ENCODE measurements at places on chromosomes 6 and 20.

DNA sequence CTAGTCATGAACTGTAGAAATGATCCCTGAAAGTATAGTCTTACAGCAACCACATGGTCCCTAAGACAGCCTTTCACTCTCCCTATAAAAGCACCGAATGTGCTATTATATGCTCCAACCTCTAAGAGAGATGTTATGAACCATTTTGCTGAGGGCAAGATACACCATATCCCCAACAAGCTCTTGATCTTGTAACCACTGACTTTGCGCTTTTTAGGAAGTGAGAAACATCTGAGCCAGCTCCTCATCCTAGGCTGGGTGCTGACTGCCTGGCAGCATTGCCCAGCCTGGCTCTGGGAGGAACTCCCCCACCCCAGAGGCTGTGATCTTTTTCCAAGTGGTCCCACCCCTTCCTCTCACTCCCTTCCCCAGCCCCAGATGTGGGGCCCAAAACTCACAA, 3.1 kb upstream of the EMILIN3 start:
- DNase-seq = no peak

- DNase-seq = no peak
Observed at GRCh38 chr20:34931771-34932170, 23.8 kb downstream of the GSS start.

DNA sequence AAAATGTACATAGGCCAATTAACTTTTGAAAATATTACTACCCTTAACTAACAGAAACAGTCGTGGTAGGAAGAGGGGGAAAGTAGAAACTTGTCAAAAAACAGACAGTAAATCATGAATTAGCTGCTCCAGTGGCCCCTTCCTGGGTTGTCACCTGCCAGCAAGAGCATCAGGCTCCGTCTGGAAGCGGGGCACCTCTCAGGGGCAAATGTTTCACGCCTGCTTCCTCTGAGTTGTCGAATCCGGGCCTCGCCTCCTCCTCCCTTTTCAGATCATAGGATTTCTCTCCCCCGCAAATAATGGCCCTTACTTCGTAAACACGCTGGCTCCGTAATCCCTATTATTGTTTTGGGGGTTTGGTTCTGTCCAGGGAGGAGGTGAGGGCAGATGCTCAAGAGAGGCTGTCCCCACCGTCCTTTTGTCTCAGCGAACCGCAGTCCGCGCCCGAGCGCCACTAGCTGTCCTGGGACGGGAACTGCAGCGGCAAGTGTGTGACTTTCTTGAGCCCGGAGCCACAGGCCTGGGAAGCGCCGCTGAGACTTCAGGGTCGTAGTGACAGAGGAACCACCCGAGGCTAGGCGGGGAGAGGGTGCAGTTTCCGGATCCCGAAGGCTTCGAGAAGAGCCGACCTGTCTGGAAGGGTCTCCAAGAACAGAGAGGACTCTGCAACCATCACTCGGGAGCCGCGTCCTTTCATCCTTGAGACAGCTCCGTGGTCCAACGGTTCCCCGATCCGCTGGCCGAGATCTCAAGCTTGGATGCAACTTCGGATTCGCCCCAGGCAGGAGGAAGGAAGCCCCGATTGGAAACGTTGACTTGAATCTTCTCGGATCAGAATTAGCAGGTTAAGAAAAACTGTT, 214.5 kb upstream of the ZNF184 start:
- peak; percentile 62 for DNase-seq

- DNase-seq = no peak
Observed at GRCh38 chr6:119858901-119859300, 509.3 kb upstream of the MAN1A1 start.

GRCh38 chr6:36827261-36828079, 11.8 kb downstream of the CPNE5 start:
- DNase-seq = no peak

DNA sequence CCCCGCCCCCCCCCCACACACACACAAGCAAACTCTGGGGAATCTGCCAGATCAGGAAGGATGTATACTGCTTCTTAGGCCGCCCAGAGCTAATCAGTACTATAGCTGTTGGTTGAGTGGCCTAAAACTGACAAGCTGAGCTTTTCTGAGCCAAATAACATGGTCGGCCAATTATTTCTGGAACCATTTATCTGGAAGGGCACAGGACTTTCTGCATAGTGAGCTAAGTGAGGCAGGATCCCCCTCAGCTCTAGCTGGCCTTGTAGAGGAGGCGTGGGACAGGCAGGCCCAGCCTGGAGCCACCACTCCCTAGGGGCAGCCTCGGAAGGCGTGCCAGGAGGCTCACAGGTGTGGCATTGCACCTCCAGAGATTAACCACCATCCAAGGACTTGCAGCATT, 200.1 kb downstream of the TMEM242 start:
- no peak for DNase-seq

DNA sequence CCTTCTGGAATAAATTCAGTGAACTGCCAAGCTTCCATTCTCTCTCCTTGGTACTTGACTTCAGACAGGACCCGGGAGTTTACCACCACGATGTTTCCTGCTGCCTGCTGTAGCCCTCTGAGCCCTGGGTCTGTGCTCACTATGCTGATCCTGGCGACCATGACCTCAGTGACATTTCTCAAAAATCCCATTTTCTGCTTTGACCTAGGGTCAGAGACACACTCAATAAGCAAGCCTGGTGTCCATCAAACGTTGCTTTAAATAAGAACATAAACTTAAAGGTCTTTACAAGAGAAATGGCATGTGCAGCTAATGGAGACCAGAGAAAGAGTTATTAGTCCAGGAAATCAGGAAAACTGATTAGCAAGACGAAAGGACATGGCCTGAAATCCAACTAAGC, 509.7 kb upstream of the SULF2 start:
- DNase-seq = no peak

DNA sequence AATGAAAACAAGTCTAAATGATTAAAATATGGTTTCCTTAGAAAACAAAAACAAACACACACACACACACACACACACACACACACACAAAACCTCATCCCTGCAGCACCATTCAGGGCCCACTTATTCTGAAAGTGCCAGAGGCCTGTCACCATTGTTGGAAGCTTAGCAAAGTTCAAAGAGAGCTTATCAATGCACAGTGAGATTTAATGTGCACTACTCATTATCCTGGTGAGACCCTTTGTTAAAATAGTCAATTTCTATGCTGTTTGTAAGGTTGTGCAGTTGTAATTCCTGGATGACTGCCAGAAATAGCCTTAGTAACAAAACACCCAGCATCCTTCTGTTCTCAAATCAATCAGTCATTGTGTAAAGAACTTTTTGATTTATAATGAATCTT, 482.9 kb downstream of the GRIK2 start:
- DNase-seq = no peak

DNA sequence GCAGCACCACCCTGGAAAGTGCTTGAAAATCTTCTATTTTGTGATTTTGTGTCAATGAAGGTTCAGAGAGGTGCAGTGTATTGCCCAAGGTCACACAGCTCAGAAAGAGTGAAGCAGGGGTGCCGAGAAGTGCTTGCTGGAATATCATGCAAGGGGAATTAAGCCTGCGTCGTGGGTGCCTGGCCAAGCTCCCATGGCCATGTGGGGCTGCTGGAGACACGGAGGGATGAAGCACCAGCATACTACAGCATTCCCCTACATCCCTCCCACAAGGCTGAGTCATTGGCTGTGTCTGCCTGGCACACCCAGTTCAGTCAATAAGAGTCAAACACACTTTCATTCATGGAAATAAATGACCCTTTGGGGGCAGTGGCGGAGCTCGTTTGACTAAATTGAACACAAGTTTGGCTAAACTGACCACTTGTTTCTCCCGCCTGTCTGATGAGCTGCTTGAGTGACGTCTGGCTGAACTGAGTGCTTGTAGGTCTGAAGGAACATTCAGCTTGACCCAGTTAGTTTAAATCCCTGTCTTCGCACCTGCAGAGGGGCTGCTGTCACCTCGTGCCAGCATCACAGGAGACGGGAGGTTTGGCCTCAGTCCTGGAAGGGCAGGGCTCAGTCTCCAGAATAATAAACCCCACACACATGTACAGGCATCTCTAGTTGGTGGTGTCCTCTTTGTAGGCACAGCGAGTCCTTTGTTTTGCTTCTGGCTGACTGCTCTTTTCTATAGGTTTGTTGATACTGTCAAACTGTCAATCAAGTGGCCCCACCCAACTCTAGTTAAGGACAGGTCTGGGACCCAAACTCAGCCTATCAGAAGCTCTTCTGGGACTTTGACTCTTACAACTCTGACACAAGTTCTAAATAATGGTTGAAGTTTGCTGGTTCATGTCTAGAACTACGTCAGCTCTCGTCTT, 8.4 kb upstream of the TGM2 start:
- DNase-seq = no peak
